ENCODE measurements at places on chromosomes 2 and 18.

DNA sequence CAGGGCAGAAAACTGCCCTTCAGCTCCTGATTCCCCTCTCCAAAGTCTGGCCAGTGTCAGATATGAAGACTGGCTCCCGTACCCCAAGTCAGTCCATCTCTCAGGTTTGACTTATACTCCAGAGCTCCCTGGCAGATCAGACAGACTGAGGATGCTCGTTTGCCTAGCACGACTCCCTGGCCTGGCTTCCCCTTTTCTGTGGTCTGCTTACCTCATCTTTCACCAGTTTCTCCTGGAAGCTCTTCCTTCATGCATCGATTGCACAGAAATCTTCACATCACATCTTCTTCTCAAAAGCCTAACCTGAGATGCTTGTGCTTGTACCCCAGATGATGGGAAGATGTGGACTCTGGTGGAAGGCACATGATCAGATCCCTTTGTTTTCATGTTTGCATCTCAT is 387.9 kb upstream of the POU3F3 start:
- no peak for DNase-seq

- DNase-seq, result no peak
These were observed 120.9 kb downstream of the MEP1B start for GRCh38 chr18:32310774-32311173.

DNA sequence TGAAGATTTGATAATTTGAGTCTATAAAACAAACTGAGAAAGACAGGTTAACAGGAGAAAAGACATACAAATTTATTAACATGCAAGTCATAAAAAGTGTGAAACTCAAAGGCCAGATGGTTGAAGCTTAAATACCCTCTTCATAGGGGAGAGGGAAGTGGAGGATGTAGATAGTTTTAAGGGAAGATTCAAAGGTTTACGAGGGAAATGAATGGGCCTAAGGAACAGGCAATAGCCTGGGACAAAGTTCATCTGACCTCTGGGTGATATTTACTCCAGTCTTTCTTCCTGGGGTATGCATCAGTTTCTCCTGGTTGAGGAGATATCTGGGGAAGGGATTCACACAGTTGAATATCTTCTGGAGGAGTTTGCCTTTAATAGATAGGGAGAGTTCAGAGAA is 215.0 kb upstream of the SP5 start:
- DNase-seq, result no peak

DNA sequence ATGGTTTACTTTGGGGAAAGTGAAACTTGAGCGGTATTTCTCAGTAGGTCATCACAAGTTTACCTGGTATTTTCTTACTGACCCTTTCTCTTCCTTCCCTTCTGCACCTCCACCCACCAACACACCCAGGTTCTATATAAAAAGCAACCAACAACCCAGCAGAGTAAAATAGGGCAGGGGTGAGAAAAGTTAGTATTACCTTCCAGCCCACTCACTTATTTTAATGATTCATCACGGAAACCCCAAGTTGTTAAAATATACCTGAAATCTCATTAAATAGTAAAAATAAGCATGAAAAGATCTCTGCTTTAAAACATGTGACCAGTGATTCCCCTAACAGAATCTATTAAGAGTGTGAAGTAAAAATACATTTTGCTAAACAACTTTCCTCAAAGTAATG is 306.1 kb downstream of the ZEB2 start:
- no peak for DNase-seq

- no peak for DNase-seq
These were observed 746.6 kb downstream of the CBLN2 start for GRCh38 chr18:71797554-71797953.

DNA sequence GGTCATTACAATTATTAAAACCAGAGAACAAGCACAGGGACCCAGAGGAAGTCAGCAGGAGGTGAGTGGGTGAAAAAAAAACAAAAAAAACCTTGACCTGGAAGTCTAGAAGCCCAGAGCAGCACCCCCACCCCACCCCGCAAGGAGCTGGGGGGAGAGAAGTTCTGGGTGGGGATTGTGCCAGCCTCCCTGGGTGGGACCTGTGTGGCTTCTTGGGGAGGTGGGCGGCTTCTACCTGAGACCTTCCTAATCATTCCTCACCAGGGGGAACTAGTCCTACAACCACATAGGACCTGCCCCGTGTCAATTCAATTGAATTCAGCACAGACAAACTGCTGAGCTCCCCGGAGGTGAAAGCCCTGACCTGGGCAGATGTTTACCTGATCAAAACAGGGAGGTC is 17.3 kb downstream of the EVA1A start:
- no peak for DNase-seq

DNA sequence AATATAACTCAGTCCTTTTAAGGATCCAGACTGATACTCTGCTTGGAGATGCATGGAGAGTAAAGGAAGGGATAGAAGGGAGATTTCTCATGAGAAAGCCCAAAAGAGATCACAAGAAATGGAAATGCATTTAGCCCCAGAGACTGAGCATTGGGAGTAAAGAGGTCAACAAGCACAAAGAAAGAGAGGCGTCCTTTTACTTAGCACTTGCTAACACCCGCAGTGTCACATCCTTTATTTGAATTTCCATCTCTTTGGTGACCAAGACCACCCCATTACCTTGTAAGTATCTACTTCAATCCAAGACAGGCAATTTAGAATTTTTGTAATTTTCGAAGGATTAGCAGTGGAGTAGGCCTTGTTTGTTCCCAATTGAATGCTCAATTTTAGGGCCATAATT is 111.8 kb upstream of the DCC start:
- no peak for DNase-seq

GRCh38 chr2:72956936-72957335 is 39.6 kb downstream of the EMX1 start:
- no peak for DNase-seq

GRCh38 chr2:130252880-130253645 is 54.8 kb upstream of the TUBA3E start:
- DNase-seq, result no peak

DNA sequence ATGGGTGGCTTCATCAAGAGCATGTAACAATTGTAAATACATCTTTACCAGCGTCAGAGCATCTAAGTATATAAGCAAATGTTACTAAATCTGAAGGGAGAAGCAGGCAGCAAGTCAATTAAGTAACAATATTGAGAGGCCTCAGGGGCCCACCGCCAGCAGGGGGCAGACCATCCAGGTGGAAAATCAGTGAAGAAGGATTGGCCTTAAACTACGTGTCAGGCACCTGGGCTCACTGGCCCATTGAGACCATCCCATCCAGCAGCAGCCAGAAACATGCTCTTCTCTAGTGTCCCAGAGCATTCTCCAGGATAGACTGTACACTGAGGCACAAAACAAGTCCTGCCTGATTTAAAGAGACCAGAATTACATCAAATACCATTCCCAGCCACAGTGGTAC is 96.2 kb upstream of the SNTG2 start:
- no peak for DNase-seq

GRCh38 chr2:59233448-59233847 is 992.3 kb upstream of the FANCL start:
- DNase-seq, result no peak

DNA sequence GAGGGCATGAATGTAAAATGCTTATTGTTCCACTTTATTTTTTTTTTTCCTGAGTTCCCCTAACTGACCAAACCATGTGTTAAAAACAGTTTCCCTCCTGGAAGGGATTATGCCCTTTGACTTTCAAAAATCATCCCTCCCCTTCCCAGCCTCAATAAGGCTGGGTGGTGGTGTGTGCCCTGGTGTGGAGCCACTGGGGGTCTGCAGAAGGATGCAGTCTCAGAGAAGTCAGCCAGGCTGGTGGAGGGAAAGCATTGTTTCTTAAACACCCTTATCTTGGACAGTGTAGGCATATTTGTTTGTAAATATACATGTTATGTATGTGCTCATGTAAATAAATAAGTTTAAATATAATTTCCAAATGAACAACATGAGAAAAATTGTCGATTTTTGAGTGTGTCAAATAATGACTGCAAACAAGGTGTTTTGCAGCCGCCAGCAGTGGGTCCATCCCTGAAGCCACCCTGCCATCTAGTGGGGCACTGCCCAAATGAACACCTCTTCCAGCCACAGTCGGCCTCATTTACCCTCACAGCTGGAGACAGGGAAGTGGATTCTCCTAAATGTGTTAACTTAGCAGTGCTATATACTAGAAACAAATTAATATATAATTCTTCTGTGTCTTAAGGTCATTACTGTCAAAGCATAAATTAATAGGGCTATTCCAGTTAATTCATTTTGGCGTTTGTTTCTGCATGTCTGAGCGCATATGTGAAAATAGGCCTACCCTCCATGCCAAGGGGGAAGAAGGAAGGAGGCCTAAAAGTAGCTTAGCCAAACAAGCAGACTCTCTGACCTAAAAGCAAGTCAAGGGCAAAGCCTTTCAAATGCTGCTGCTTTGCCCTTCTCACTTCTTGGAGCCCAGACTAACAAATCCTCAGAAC is 209.6 kb upstream of the PIK3C3 start:
- no peak for DNase-seq

DNA sequence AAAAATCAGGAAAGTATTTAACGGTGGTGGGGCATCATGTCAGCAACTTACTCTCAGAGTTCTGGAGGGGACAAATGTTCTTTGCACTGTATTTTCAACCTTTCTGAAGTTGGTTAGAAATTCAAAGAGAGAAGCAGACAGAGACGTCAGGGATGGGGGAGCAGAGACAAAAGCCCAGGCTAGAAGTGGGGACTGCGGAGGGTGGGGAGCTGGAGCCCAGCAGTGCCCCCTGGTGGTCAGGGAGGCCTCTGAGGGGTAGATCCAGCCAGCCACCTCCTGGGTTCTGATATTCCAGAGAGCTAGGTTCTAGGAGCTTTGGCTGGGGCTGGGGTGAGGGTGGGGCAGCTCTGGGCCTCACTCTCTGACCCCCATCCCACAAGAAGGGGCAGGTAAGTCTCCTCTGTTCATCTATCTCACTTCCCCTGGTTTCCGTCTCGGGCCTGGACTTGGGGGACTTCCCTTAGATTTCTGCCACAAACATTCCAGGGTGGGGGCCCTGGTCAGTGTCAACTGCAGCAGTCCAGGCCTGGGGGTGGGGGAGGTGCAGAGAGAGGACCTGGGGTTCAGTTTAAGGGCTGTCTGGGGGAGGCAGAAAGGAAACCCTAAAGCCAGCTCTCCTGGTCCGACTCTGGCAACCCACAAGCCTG is 8.9 kb downstream of the TNS1 start:
- no peak for DNase-seq

Data from C1 segment of cervical spinal cord (tissue), 14 donors.